Nephron progenitor cell (in vitro differentiated cells): ENCODE measurements at places on chromosomes 3 and 15.

- DNase-seq: no peak
These were observed 350.5 kb upstream of the ICE2 start for GRCh38 chr15:60829416-60829815.

DNA sequence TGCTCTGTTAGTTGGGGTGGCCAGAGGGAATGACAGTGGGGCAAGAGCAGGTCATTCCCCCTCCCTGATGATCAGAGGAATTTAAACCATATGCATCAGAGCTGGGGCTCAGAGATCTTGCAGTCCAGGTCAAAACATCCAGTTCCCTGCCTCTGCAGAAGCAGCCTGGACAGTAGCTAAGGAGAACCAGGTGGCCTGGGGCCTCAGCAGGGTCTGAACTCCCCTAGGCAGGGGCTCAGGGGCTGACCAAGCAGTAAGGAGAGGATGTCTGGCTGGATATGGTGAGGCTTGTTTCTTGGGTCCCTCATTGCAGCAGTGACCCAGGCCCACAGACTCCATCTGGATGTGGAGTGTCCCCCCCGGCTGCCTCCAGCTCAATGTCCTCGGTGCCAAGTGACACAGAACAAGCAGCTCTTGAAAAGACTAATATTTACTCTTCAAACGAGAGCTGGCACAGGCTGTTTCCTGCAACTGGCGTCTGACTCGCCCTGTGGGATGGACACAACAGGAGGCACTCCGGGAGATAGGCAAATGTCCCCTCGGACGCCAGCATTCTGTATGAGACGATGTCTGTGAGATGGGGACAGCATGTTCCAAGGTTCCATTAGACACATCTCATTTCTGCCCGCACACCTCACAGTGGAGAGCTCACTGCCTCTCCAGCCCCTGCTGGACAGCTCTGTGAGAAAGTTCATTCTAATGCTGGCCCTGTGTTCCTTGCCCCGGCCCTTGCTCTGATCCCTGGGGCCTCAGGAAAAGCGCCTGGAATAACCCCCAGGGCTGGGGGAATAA is 37.1 kb downstream of the SEC22C start:
- DNase-seq: no peak

GRCh38 chr15:84772467-84772866 is 24.1 kb downstream of the ZNF592 start:
- DNase-seq: no peak

- DNase-seq: no peak
These were observed 50.5 kb upstream of the DNAJC19 start for GRCh38 chr3:181040030-181040429.

DNA sequence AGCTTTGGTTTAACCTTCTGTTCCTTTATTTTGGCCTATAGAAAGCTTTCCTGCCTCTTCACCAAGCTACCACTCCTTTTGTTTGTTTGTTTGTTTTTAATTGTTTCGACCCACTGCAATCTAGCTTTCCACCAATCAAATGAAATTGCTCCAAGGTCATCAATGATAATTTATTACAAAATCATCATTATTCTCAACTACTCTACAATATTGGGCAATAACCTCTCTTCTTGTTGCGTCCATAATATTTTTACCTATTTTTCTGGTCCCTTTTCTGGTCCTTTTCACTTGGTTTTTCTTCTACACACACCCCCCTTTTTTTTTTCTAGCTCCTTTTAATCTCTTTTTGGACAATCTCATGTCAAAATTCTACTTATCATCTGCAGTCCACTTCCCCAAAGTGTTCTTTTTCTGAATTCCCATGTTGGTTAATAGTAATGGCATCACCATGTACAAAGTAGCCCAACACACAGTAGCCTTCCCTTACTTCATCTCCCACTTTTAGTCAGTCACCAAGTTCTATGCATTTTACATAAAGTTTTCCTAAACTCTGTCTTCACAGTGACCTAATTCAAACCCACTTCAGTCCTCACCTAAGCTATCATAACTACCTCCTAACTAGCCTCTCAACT is 11.0 kb upstream of the ANKRD28 start:
- DNase-seq: no peak

DNA sequence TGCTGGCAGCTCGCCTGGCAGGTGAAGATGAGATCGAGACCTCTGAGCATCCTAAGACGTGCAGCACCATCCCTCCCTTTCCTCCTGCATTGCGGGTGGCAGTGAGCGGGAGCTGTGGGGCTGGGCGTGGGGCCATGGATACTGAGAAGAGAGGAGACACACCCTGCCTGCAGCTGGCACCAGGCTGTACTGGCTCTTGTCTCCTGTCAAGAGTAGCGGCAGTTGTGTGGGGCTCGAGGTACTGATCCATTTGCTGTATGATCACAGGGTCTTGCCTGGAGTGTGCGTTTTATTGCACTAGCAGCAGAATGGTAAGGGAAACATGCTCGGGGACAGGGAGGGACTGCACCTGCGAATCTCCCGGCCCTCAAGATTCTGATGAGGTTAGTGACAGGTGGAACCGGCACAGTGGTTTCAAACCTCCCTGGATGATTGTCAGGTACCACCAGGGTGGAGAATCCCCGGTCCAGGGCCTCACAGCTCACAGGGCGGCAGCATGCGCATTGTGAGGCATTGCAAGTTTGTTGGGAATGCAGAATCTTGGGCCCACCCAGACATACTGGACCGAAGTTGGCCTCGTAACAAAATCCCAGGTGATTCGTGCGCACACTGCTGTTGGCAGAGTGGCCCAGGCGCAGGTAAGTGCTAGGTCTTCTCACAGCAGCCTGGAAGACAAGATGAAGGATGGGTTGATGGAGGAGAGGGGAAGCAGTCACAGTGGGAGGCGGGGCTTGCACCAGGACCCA is 14.1 kb downstream of the SYNM start:
- no peak for DNase-seq

DNA sequence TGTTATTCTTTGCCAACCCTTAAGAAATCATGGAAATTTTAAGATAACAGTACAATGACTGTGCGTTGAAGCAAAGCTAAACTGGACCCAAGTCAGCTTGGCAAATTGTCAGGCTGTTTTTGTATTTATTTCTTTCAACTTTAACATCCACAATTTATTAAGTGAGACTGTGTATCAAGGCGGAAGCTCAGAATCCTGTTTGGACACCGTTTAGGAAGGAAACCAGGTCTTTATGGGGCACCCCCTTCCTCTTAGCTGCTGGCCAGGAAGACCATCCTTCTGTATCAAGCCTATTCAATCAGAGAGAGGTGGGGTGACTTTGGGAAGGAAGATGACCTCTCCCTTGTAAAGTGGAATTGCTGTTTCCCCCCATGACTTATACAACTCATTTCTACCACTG is 166.0 kb downstream of the MCTP2 start:
- no peak for DNase-seq

DNA sequence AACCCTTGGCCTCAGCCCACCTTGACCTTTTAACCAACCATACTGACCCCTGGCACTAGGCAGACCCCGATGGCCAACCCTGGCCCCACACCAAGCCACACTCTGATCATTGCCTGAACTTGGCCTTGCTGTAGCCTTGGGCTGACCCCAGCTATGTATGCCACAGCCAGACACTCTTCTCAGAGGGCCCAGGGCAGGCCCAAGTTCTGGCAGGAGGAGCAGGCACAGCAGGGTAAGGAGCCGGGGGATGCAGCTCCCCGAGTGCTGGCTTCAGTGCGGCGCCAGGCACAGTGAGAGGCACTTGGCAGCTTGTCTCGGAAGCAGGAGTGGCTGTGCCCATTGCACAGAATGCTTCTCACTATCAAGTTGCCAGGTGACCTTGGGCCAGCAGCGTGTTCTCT is 22.3 kb downstream of the PRR20G start:
- no peak for DNase-seq

- DNase-seq: no peak
These were observed 615.2 kb upstream of the TGFBR2 start for GRCh38 chr3:29991198-29991597.

- DNase-seq: no peak
These were observed 12.2 kb upstream of the TM2D3 start for GRCh38 chr15:101664303-101664913.
